ENCODE measurements at places on chromosomes 2 and 18.

DNA sequence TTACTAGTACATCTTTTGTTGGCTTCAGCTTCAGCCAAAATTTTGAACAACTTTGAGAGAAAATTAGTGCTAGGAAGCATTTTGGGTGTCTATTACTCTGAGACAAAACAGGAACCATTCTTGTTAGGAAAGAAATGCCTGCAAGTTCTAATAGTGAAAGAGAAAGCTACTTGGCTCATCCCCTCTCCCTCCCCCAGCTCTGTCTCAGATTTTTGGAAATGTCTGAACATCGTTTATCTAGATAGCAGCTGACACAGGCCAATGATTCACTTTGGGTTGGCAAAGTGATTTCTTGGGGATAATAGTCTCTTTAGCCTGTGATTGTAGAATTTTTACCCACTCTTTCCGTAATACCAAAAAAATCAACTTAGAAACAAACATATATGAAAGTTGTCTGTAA lies 42.3 kb upstream of the PTPRM start:
- no peak for DNase-seq

GRCh38 chr2:187906021-187906420 lies 351.8 kb upstream of the TFPI start:
- DNase-seq, result no peak

- no peak for DNase-seq
Measured at GRCh38 chr2:144390424-144391020, 129.4 kb downstream of the ZEB2 start.

DNA sequence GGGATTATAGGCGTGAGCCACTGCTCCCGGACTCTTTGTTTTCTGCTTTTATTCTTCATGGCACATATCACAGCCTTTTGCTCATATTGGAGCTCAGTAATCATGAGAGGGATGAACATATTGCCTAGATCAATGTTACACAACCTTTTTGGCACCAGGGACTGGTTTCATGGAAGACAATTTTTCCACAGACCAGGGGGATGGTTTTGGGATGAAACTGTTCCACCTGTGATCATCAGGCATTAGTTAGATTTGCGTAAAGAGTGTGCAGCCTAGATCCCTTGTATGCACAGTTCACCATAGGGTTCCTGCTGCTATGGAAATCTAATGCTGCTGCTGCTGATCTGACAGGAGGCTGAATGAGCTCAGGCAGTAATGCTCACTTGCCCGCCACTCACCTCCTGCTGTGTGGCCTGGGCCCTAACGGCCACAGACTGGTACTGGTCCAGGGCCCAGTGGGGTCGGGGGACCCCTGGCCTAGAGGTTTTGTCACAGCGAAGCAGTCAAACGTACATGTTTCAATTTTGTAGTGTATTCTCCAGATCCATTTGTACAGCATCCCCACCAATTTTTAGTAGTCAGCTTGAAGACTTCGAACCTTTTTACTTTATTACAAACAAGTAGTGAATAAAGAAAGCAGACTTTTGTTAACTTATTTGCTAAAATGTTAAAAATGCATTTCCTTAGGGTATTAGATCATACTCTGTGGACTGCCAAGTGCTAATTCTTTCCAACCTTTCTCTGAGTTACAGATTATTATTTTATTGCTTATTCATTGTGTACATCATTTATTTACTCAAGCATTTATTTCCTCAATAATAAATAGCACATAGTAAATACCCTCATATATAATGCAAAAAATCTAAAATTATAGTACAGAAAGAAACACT lies 6.2 kb downstream of the DAW1 start:
- DNase-seq, result no peak

DNA sequence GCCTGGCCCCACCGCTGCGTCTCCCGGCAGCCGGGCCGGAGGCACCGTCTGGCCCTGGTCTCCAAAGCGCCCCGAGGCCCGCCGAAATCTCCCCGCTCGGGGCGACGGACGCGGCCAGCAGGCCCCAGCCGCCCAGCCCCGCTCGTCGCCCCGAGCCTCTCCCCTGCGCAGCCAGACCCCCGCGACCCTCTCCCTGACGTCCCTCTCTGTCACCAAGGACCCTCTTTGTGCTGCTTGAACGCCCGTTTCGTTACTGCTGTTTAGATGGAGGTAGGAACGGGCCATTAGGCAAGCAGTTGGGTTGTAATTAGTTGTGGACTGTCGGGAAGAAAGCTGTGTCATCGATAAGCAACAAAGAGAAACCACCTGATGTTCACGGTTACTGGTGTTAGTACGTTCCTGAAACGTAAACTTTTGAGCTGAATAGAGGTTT lies 686 bp downstream of the UBXN4 start:
- no peak for DNase-seq

- DNase-seq, result no peak
Measured at GRCh38 chr2:240784629-240785423, 35.2 kb downstream of the KIF1A start.

GRCh38 chr18:46028536-46028891 lies 43.5 kb downstream of the PSTPIP2 start:
- no peak for DNase-seq

GRCh38 chr2:47043142-47043890 lies 111.8 kb downstream of the STPG4 start:
- DNase-seq, result no peak

GRCh38 chr2:146227152-146228019 lies 1617.4 kb upstream of the ACVR2A start:
- DNase-seq, result no peak

- DNase-seq, result no peak
Measured at GRCh38 chr2:10004836-10005235, 38.5 kb upstream of the KLF11 start.

DNA sequence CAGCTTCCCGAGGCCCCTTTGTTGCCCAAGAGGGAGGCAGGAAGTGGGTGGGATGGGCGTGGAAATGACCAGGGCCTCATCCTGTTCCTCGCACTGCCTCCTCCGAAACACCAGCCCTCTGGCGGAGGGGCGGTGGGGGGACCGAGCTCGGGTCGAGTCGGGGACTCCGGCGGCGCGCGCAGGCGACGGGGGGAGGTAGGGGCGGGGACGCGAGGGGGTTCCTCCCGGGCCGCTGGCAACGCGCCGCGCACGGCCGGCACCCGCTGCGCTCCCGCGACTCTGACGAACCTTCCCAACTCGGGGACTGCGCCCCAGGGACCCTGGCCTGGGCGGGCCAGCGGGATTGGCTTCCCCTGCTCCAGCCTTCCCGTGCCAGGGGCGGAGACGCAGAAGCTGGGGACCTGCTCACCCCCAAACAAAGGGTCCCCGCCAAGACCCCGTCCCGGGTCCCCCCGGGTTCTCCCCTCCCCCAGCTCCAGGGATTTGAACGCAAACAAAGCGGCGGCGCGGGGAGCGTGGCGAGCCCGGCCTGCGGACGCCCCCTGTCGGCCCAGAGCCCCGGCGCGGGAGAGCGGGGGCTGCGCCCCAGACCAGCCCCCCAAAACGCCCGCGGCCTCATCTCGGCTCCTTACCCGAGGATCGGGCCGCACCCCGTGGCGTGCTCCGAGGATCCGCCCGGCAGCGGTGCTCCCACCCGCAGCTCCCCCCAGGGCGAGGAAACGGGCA lies 1.2 kb downstream of the SEMA4C start:
- DNase-seq, result peak; percentile 35

DNA sequence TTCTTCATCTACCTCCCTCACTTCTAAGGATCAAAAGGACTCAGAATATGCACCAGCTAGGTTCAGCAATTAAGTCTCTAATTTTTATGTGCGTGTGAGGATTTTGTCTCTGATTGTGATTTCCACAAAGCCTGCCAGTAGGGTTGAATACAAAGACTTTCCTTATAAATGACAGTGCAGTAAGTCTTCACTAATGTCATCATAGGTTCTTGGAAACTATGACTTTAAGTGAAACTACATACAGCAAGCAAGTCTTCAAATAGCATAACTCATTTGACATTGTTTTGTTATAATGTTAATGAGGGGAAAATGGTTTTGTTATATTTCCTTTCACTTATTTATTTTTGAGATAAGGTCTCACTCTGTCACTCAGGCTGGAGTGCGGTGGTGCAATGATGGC lies 526.3 kb upstream of the DCC start:
- DNase-seq, result no peak

DNA sequence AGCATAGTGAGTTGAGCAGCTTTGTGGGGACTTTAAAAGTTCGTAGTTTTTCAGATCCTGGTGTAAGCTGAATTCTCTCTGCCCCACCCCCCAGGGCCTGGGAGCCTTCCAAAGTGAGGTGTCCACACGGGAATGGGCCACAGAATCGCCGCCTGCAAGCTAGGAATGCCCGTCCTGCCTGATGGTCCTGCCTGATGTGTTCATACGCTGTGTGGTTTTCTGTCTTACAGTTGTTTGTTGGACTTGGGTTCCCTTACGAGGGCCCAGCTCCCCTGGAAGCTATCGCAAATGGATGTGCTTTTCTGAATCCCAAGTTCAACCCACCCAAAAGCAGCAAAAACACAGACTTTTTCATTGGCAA lies 158.7 kb downstream of the MGAT5 start:
- DNase-seq, result no peak

- no peak for DNase-seq
Measured at GRCh38 chr18:76328140-76328539, 166.9 kb downstream of the ZNF516 start.

DNA sequence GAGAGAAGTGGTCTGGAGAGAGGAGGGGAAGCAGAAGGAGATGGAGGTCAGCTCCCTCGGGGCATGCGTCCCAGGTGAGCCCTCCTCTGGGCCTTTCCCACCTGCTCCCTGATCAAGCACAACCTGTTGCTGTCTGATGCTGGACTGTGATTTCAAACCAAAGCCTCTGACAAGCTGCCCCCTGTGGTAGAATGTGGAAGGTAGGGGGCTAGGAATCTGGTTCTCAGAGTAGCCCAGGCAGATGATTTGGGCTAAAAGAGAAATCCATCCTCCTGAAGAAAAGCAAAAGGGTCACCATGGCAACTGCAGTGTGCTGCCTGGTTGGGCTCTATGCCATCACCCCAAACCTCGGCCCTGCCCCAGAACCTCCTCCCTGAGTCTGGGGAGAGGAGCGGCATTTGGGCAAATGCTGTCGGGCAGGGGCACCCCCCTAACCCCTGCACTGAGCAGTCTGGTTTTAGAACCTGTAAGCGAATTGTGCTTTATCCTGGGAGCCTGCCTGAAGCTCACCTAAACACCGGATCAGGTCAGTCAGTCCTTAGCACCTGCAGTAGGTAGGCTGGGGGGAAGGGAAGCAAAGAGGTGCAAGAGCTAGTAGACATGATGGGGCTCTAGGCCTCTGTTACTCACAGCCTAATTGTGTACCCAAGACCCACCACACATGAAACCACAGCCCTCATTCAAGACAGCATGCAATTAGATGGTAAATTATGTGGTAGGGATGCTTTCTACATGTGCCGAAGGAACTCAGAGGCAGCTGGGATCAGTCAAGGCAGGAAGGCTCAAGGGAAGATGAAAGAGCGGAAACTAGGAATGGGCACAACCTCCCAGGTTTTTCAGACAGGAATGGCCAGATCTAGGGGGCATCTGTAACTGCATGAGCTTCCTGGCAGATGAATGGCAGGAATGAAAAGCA lies 83.5 kb downstream of the DNMT3A start:
- DNase-seq, result no peak

DNA sequence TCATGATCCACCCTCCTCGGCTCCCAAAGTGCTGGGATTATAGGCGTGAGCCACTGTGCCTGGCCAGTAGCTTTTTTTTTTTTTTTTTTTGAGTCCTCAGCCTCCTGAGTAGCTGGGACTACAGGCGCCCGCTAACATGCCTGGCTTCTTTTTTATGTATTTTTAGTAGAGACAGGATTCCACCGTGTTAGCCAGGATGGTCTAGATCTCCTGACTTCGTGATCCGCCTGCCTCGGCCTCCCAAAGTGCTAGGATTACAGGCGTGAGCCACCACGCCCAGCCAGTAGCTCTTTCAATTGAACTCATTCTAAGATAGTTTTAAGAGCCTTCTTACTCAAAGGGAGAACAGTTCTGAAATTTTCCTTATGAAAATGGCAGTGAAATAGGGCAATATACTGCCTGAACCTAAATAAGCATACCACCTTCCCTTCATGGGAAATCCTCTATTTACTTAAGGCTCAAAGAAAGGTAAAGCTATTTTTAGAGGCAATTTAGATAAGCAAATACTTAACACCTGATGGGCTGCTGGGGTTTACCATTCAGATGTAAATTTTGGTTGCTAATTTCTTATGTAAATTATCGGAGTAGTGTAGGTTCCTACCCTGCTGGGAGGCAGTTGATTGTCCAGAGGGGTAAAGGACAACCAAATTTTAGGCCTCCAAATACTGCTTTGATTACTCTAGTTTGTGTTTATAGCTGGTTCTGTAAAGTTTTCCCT lies 144.7 kb downstream of the GREB1L start:
- DNase-seq, result no peak
